ENCODE measurements at places on chromosomes 6 and 20.

GRCh38 chr20:47102629-47103028, 208.0 kb downstream of the EYA2 start:
- DNase-seq = no peak

GRCh38 chr20:6466075-6466810, 301.2 kb upstream of the BMP2 start:
- no peak for DNase-seq

GRCh38 chr6:37665304-37665703, 32.4 kb downstream of the MDGA1 start:
- no peak for DNase-seq

DNA sequence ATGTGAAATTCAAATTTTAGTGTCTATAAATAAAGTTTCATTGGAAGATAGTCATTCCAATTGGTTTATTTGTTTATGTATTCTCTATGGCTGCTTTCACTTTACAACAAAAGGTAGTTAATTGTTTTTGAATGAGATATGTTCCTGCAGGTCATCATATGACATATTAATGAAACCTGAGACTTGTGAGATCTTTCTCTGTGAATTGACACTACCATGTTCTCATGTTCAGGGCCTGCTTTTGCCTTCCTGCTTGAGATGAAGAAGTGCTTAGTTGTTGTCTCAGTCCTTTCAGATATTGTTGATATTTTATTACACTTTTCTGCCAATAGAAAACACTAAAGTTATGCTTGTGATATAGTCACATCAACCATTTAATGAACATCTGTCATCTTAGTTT, 132.5 kb downstream of the UTRN start:
- no peak for DNase-seq

- peak; percentile 45 for DNase-seq
Observed at GRCh38 chr6:26594730-26595632, 1.8 kb upstream of the ABT1 start.

DNA sequence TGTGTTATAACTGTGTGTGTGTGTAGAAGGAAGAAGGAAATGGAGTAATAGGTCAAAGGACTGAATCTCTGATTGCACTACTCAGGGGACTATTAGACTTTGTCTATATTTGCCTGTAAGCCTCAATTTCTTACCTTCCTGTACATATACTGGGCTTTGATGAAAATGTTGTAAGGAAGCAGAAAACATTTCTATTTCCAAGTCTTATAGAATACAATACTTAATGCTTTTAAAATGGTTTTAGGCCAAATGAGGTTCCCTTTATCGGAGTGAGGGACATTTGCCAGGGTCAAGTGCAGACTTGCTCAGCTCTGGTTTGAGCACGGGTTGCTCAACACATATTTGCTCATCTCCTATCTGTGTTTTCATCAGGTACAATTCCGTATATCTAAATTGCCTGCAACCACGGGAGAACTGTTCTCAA, 28.3 kb downstream of the MEP1A start:
- DNase-seq = no peak

DNA sequence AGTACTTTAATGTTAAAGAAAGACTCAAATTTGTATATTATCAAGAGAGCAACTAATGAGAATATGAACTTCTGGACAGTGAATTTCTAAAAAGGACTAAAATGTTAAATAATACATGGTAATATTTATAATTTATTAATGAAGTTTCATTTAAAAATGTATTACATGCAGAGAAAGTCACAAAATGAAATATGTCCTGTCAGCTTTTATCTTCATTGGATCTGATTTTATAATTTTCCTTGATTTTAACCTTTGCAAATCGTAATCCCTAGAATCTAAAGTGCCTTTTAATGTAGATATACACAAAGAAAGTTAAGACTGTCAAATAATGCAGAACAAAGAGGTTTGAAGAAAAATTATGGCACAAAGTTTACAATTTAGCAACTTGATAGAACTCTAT, 16.4 kb downstream of the ANKEF1 start:
- no peak for DNase-seq

- no peak for DNase-seq
Observed at GRCh38 chr6:131231103-131231502, 95.8 kb downstream of the AKAP7 start.

DNA sequence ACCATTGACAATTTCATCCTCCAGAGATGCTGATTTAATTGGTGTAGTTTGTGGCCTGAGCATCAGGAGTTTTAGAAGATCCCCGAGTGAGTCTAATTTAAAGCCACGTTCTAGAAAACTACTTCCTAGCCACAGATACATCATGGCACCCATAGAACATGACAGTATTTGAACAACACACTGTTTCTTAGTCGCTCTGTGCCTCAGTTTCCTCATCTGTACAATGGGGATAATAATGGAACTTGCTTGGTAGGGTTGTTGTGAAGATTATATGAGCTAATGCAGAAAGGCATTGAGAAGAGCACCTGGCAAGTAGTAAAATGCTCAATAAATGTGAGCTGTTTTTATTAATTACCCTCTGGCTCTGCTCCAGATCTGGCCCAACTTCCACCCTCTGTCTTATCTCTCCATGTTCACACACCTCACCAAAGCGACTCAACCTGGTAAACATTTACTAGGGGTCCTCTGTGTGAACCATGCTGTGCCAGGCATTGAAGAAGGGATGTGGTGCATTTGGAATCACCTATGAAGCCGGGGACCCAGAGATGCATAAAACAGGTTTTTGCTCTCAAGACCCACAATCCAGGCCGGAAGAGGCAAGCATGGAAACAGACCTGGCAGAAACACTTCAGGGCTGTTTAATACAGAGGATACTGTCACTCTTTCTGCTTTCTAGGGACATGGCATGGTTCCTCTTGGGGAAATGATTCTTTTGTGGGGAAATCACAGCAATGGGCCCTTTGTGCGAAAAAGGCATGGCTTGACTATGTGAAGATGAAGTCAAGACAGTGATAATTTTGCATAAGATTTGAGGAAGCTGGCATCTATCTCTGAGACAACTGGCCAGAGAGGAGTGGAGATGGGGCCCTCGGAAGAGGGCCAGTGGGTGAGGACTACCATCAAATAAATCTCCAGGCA, 16.2 kb upstream of the MRPS18A start:
- DNase-seq = no peak

DNA sequence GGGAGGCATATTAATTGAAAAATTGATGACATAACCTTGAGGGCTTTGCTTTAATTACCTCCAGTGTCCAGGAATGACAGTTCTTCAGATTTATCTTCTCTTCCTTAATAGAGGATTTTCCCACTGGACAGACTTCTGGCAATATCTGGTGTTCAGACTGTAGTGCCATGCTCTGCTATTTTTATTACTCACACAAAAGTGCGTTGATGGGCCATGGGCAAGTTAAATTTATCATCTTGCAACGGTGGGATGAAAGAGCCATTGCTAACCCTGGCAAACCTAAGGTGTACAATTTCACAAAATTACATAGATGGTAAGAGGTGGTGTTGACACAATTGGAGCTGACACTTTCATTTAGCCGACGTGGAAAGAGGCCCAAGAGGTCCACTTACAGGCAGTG, 253.7 kb upstream of the PLCB4 start:
- DNase-seq = no peak

DNA sequence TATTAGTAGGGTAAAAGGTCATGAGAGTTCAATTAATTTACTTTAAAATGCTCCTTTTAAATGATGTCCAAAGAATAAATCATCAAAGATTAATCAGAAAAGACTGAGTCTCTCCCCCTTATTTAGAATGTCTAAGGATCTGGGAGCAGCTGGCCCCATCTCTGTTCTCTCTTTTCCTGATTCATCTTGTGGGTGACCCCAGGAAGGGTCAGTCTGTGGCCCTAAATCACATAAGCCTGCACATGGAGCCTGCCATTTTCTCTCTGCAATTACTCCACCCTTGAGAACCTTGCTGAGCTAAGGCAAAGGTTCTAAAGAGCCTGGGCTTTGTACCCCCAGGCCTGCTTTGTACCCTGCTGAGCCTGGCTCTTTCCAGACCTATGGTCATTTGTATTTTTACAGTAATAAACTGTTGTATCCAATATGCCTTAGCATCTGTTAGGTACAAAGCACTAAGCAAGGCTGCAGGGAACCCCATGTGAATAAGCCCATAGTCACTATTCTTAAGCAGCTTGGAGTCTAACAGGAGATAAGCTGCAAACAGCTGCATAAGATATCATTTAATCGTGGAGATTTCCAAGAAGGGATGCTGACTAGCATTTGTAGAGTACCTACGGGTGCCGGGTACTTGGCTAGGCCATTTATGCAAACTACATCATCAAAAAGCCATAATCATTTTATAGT, 431.0 kb upstream of the MARCKS start:
- DNase-seq = no peak

DNA sequence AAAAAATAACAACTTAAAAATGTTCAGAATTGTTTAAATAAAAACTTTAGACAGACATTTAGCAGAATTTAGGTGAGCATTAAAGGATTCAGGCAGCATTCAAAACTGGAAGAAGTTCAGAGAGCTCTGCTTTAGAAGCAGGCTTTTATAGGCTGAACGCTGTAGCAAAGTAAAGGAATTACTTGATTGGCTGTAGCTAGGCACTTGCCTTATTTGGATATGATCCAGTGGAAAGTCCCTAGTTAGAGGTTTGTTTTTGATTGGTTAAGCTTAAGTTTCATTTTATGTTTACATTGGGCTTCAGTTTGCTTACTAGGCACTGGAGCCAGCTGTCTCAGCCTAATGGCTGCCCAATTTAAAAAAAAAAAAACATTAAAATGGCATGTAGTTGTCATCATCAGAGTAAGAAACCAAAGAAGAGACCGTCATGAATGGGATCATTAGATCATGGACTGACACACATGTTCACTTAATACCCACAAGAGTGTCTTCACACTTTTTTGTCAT, 65.1 kb downstream of the CBFA2T2 start:
- DNase-seq = peak; percentile 87

- DNase-seq = no peak
Observed at GRCh38 chr6:111580826-111581505, 24.7 kb downstream of the TRAF3IP2 start.

DNA sequence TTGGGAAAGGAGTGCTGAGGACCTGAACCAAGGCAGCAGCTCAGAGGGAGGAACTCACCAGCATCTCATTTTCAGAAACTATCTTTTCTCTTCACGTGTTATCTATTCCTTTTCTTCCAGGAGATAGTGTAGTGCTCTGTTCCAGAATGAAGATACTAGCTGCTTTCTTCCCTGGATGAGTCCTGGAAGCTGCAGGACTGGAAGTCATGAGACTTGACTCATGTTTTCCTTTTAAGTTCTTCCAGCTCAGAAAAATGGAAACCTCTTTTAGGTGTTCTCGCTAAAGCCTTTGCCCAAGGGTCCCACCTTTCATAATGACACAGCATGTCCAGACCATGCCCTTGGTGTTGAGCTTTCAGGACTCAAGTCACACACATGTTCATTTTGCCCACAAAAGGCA, 106.7 kb downstream of the UNC5CL start:
- DNase-seq = no peak

- DNase-seq = no peak
Observed at GRCh38 chr6:285030-285771, 7.1 kb upstream of the DUSP22 start.

GRCh38 chr6:133945158-133945557, 7.9 kb upstream of the TBPL1 start:
- DNase-seq = no peak

Data from AG09319 (cell line).